Nasal cavity respiratory epithelium epithelial cell of viscerocranial mucosa (primary cell): ENCODE measurements at places on chromosomes 12 and 14. TPM values are rescaled to one million over a fixed set of nuclear protein-coding genes. Genes with fewer than 3 reads are reported as not detected.

Gene KRT82
- not detected in 2 replicates for total RNA-seq

Gene PDZRN4
- total RNA-seq, result not detected in 2 replicates

Gene LBHD2
- total RNA-seq, result not detected in 2 replicates

Gene ARHGAP9
- total RNA-seq, result not detected in 2 replicates

Gene CCDC196
- not detected in 2 replicates for total RNA-seq

Gene CLMN
- 5.8 and 8.2 TPM in 2 replicates for total RNA-seq

Gene GLIPR1L2
- 0.68 and 0.93 TPM in 2 replicates for total RNA-seq

Gene TAS2R14
- total RNA-seq, result 0.68 and 4.1 TPM in 2 replicates

Gene IL22
- total RNA-seq, result not detected in 2 replicates
